ENCODE measurements at places on chromosomes 5 and 9.

GRCh38 chr5:54259090-54259489 is 51.3 kb downstream of the ARL15 start:
- DNase-seq, result no peak

GRCh38 chr9:132412089-132412488 is 2.1 kb downstream of the CFAP77 start:
- no peak for DNase-seq

- no peak for DNase-seq
Observed at GRCh38 chr5:132223861-132224260, 3.8 kb downstream of the P4HA2 start.

- DNase-seq, result no peak
Observed at GRCh38 chr9:133640580-133641395, 4.6 kb downstream of the DBH start.

- DNase-seq, result no peak
Observed at GRCh38 chr5:159850160-159850559, 66.1 kb upstream of the ADRA1B start.

DNA sequence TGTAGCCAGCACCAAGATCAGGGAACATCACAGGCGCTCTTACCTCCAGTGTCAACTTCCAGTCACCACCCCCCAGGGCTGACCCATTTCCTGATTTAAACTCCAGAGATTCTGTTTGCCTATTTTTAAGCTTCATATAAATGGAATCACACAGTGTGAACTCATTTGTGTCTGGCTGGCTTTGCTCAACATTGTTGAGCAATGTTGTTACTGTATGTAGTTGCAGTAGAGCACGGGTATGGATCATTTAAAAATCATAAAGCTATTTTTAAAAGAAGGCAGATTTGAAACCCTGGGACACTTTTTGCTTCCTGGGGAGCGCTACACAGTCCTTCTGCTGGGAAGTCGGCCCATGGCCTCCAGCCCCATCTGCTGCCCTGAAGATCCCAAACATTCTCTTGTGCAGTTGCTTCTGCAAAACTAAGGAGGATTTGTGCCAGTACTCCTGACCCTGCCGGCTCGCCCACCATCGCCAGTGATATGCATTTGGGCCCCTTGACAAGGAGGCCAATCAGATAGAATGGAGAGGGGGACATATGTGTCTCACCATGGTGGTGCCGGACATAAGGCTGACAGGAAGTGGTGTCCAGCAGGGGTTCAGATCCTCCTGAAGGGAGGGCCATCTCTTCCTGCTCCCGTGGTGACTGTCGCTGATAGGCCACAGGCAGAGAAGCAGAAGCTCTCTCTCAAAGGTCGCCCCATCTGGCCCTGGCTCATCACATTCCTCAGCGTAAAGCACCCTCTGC is 13.3 kb downstream of the DCANP1 start:
- no peak for DNase-seq

GRCh38 chr5:21665524-21665923 is 1187.6 kb downstream of the CDH12 start:
- no peak for DNase-seq

DNA sequence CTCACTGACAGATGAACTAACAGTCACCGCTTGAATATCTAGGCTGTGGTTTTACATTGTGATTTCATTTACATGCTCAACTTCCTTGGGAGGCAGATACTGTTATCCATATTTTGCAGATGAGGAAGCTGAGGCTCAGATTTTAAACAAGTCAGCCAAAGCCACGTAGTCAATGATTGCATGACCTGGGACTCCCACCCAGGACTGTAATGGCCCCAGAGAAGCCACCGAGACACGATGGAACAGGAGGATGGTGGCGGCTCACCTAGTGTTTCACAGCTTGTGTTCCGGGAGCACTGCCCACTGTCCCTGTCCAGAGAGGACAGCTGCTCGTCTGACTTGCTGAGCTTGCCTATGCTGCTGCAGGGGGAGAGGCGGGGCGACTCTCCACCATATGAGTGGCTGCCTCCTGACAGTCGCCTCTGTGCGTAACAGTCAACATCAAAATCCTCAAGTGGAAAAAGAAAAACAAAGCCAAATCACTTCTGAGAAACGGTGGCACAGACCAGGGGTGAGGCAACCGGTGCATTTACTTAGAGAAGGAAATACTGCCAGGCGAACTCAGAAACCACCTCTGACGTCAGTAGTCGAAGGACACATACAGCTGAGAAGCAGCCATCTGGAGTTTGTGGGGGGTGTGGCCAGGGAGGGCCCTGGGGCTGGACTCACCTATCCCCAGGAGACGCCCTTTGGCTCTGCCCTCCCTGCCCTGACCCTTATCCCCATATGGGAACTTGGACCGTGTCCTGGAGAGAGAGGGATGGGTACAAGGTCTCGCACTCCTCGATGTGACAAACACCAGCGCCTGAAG is 82.5 kb downstream of the PRRT1B start:
- no peak for DNase-seq

GRCh38 chr5:96691503-96692303 is 29.5 kb downstream of the CAST start:
- no peak for DNase-seq

DNA sequence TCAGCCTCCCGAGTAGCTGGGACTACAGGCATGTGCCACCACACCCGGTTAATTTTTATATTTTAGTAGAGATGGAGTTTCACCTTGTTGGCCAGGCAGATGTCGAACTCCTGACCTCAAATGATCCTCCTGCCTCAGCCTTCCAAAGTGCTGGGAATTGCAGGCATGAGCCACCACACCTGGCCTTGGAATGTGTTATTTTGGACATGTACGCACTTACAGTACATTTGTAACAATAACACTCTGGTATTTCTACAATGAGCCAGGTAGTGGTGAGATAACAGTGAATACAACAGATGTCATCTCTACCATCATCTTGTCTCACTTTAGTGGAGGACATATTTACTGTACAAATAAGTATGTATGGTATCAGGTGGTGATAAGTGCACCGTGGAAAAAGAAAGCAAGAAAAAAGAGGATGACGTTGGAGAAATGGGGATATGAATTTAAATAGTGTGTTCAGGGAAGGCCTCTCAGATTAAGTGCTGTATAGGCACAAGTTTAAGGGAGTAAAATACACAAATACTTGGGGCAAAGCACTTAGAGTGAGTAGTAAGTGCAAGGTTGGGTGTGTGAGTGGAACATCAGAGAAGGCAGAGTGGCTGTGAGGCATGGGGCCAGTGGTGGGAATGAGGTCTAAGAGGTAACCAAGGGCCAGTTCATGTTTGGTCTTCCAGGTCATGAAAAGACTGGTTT is 100.1 kb downstream of the CDC42SE2 start:
- DNase-seq, result no peak

- no peak for DNase-seq
Observed at GRCh38 chr5:26791433-26791832, 247.0 kb downstream of the CDH9 start.

DNA sequence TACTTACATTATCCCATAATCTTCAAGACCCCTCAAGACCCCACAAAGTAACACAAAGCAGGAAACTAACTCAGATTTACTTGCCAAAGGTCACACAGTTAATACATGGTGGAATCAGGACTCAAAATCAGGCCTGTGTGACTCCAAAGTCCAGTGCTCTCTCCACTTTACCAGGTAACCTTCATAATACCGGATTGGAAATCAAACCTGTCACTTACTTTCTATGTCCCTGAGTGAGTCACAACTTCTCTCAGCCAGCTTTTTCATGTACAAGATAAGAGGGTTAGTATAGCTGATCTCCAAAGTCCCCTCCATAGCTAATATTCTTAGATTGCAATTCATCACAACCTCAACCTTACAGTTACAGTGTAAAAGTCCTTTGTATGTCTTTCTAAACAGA is 17.1 kb downstream of the STRBP start:
- no peak for DNase-seq

GRCh38 chr5:7717691-7718090 is 133.2 kb downstream of the CFAP90 start:
- DNase-seq, result no peak

Measured in dorsolateral prefrontal cortex (tissue), 122 donors.